ENCODE measurements at places on chromosomes 11 and 22.

GRCh38 chr11:10640308-10640707, 53.2 kb downstream of the IRAG1 start:
- DNase-seq = no peak

GRCh38 chr11:18236664-18237356, at the start of gene SAA4:
TSS of gene SAA4 (minus strand) at chr11:18236802. CDS start at chr11:18235926, 876 bp downstream.
- no peak for DNase-seq

- DNase-seq = no peak
Measured at GRCh38 chr11:117222991-117223740, 8.7 kb downstream of the PCSK7 start.

GRCh38 chr22:38481162-38481870, 13.4 kb downstream of the KDELR3 start:
- no peak for DNase-seq

DNA sequence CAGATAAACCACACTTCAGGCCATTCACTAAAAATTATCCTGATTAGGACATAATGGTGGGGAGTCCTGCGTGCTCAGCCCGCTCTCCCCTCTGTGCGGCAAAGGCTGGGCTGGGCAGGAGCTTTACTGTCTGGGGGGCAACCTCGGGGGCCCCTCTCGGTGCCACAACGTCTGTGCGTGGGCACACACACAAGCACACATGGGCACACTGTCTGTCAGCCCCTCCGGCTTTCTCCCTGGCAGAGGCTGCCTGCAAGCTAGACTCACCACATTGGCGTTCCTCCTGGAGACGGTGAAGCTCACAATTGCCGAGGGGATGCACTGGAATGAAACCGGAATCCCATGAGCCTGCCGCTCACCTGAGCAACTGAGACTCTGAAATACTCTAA, 5.2 kb downstream of the MLC1 start:
- no peak for DNase-seq

DNA sequence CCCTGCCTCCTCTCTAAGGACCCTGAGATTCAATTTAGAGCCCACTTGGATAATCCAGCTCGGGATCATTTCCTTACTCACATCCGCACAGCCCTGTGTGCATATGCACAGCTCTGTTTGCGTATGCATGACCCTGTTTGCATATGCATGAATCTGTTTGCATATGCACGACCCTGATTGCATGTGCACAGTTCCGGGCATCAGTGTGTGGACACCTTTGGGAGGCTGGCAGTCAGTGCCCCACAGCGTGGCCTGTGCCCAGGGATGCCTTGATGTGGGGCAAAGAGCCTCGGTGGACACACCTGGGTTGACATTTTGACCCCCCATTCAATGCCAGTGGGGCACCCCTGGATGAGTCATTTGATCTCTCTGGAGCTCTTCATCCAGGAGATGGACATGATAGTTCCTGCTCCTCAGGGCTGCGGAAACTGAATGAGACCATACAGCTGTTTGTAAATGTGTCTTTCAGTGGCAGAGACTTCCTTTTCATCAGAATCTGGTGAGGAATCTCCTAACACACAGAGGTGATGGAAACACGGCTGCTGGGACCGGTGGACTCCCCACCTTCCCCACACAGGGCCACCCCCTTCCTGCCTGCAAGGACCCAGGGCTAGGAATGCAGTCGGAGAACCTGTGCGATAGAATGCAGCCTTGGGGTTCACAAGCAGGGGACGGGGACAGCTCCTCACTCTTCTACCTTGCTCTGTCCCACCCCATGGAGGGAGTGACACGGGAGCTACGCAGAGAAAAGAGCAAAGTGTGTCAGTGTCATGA, 41.2 kb downstream of the MYEOV start:
- no peak for DNase-seq

GRCh38 chr11:27418356-27418755, 54.2 kb downstream of the LGR4 start:
- no peak for DNase-seq

DNA sequence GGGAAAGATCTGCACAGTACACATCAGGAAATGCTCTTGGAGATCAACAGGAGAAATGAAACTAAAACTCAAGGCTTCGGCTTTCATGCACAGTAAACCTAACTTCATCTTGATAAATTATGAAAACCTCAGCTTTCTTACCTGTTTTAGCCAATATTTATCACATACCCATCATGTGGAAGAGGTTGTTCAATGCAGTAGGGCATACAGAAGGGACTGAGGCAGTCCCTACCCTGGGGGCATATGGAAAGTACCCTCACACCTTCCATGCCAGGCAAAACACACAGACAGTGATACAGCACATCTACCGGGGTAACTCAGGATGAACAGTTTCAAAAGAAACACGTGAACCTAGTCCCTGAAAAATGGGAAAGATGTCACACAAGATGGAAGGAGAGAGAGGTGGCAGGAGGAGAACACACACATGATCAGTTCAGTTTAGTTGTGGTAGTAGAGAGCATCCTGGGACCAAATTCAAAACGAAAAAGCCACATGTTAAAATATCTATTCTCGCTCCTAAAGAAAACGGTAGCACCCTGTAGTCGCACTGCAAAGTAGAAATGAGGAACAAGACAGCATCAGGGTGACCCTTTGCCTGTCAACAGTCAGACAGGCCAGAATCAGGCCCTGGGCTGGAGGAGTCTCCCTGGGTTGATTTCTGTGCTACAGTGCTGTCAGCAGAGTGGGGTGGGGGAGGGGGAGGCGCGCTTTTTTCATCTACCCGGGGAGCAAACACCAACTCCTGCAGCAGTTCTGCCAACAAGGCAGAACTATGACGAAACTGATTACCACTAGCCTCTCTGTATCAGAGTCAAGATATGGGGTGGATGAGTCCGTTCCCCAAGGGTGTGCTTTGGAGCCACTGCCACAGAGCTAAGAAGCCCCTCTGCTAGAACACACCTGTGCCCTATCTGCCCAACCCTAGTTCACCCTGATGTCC, 1.3 kb downstream of the HIRA start:
- DNase-seq = peak; percentile 38

GRCh38 chr11:133172349-133172748, 360.0 kb downstream of the OPCML start:
- no peak for DNase-seq

DNA sequence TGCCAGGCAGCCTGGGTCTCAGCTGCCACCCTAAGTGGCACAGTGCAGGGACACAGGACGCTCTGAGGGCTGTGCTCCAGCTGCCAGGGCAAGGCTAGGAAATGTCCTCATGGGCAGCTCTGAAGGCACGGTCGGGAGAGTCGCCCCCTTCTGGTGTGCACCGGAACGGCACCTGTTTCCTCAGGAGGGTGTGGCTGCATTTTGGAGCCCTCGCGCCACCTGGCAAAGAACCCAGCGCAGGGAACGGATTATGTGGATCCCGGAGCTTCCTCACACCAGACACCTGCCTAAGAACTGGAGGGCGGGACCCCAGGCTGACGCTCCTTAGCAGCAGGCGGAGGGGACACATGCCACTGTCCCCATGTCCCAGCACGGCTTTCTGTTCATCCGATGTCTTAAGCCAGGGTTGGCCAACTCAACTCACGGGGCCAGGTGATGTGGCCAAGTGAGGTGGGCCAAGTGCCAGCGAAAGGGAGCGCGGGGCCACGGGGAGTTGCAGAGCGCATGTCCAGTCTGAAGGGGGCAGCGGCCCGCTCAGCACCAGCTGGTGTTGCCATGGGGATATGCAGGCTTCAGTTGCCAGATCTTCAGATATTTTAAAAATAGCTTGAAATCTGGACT, 5.1 kb upstream of the SLC22A8 start:
- DNase-seq = no peak

- no peak for DNase-seq
Measured at GRCh38 chr11:108803776-108804175, 138.9 kb downstream of the DDX10 start.

DNA sequence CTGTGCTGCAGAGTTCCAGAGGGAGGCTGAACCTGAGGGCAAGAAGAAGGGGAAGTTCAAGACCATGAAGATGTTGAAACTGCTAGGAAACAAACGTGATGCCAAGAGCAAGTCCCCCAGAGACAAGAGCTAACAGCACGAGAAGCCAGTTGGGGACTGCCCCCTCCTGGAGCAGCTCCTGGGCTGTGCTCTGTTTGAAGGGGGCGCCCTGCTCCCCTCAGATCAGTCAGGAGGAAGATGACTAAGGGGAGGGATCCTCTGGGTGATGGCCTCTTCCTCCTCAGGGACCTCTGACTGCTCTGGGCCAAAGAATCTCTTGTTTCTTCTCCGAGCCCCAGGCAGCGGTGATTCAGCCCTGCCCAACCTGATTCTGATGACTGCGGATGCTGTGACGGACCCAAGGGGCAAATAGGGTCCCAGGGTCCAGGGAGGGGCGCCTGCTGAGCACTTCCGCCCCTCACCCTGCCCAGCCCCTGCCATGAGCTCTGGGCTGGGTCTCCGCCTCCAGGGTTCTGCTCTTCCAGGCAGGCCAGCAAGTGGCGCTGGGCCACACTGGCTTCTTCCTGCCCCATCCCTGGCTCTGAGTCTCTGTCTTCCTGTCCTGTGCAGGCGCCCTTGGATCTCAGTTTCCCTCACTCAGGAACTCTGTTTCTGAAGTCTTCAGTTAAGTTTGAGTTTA, 12.6 kb downstream of the C22orf23 start:
- no peak for DNase-seq

DNA sequence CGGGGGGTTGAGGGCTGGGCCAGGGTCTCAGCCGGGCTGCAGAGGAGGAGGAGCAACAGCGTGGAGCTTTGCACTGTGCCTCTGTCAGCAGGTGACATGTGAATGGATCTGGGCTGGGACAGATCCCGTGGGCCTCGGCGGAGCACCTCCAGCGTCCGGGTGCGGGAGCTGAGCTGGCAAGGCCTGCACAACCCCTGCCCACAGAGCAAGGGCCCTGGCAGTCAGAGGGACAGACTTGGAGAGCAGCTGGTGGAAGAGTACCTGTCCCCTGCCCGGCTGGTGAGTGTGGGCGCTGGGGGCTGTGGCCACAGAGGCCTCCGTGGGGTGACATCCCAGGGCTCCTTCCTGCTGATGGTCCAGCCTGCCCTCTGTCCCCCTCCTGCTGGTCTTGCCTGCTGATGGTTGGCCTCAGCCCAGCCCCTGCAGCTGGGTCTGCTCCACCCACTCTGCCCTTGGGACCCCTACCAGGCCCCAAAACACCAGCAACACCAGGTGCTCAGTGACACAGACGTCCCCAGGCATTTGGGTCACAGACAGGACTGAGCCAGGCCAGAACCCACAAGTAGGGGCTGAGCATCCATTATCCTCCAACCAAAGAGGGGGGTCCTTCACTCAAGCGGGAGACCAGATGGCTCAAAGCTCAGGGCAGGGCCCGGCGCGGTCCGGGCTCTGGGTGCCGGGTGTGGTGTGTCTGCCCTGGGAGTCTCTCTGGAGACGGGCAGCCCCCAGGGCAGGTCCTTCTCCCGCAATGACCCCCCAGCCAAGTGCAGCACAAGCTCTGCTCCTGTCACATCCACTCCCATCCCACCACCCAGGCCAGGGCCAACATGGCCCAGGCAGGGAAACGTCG, 3.5 kb downstream of the LRRC56 start:
- DNase-seq = no peak
